Epithelial cell of alveolus of lung (primary cell): ENCODE measurements at places on chromosomes 1 and 21. TPM values are rescaled to one million over a fixed set of nuclear protein-coding genes. Genes with fewer than 3 reads are reported as not detected.

Gene ELAPOR1
- 0.13 and 0.48 TPM in 2 replicates for total RNA-seq

Gene MTX1
- total RNA-seq, result 70.7 and 116 TPM in 2 replicates

Gene SARS1
- total RNA-seq, result 183 and 298 TPM in 2 replicates

Gene NBPF26
- 10.9 and 11.6 TPM in 2 replicates for total RNA-seq

Gene XCL2
- total RNA-seq, result not detected in 2 replicates
